ENCODE measurements at places on chromosomes 4 and X. TPM values are rescaled to one million over a fixed set of nuclear protein-coding genes. Genes with fewer than 3 reads are reported as not detected.

LDB2 gene
- 99.4 TPM for total RNA-seq

MTM1 gene
- total RNA-seq, result 17.8 TPM

CTAG2 gene
- total RNA-seq, result not detected

SSX4B gene
- not detected for total RNA-seq

CT45A10 gene
- total RNA-seq, result not detected

GC gene
- not detected for total RNA-seq
